ENCODE measurements at places on chromosomes 11 and 22.

- no peak for DNase-seq
Observed at GRCh38 chr11:93034031-93034722, 64.7 kb downstream of the MTNR1B start.

DNA sequence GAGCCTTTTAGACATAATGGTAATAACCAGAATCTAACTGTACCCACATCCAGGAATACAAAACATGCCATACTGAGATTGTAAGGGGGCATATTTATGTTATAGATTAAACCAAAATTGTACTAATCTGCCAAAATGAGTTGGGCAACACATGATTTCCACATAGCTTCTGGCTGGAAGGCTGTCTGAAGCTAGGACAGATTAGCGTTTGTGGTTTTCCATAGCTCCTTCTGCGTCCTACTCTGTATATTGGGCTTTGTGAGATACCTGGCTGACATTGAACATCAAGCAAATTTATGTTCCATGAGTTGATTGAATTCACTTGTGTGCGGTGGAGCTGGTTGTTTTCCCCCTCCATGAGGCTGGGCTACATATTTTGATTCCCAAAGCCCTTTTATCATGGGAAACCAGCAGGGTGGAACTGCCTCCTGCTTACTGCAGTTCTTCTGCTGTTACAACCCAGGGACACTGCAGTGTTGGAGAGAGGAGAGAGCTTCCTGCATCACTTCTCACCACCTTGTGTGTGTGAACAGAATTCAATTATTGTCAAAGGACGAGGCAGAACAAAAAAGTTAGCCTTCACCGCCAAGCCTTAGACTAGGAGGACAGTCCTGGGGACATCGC, 114.9 kb downstream of the C11orf91 start:
- no peak for DNase-seq

- DNase-seq = no peak
Observed at GRCh38 chr11:68343761-68344256, 31.4 kb downstream of the LRP5 start.

- no peak for DNase-seq
Observed at GRCh38 chr11:108857382-108857781, 192.5 kb downstream of the DDX10 start.

- DNase-seq = no peak
Observed at GRCh38 chr11:114275280-114275679, 20.9 kb upstream of the NNMT start.

All from stimulated activated CD4-positive, alpha-beta T cell treated with anti-CD3 and anti-CD28 coated beads, Interleukin-2, amount 100 ng/mL, for 24 hours (primary cell).